CD8-positive, alpha-beta memory T cell (primary cell): ENCODE measurements at places on chromosomes 16 and 17. TPM values are rescaled to one million over a fixed set of nuclear protein-coding genes. Genes with fewer than 3 reads are reported as not detected.

DNA sequence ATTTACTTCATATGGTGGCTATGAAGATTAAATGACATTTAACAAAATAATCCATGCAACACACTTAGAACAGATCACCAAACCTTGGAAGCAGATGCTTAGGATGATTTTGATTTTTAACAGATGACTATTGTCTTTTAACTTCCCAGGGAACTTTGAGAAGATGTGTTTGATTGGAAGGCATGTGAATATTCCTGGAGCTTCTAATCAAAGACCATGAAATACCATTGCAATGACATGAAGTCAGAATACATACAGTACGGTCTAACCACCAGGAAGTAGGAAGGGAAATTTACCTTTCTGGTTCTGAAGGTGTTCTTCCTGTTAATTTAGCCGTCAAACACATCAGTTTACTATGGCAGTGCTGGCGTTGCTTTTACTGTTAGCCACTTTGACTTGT lies 414.9 kb downstream of the TMEM114 start:
- DNase-seq, result no peak

DNA sequence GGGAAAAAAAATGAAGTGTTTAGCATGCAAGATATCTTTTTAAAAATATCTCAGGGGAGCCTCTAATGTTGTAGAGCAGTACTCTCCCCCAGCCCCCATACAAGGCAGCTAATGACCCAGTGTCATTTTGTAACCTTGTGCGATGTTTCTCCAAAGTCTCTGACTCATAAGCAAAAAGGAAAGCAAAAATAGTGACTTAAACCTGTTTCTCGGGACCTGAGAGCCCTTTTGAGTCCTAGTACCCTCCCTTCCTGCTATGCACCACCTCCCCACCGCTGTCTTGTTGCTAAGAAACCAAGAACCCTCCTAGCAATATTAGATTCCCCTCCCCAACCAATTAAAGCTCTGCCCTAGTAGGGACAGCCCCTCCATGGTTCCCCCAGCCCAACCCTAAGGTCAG lies 2.8 kb downstream of the MYCBPAP start:
- peak; percentile 67 for DNase-seq

DNA sequence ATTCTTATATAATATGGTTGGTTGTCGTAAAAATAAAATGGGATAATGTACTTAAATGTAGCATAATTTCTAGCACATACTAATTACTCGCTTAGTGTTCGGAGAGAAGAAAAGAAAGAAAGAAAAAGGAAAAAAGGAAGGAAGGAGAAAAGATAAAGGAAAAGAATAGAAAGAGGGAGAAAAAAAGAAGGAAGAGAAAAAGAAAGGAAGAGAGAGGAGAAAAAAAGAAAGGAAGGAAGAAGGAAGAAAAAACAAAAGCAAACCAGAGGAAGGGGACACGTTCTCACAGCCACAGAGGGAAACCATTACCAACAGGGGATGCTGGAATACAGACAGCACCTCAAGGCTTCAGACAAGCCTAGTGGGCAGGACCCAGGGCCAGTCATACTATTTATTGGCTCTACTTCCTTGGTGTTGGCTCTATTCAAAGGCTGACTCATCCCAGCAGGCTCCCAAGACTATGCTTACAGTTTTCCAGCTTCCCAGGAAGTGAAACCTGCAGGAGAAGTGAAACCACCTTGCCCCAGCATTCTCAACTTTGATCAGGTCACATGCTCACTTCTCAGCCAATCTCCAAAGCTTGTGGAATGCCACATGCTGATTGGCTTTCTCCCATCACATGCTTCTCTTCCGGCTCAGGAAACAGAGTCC lies 273.5 kb upstream of the IRX5 start:
- DNase-seq, result no peak

GRCh38 chr17:82236142-82236971 lies 7.5 kb downstream of the SLC16A3 start:
- peak; percentile 57 for DNase-seq

Gene CDR2L
- 1.7 TPM for total RNA-seq

Gene TEX14
- total RNA-seq, result 0.11 TPM
